ENCODE measurements at places on chromosomes 6 and 20. TPM values are rescaled to one million over a fixed set of nuclear protein-coding genes. Genes with fewer than 3 reads are reported as not detected.

Gene SLC4A11
- 0.63 TPM for polyA plus RNA-seq

Gene GRIK2
- polyA plus RNA-seq: not detected

Gene BPI
- polyA plus RNA-seq: not detected

Gene CST5
- not detected for polyA plus RNA-seq

Gene C6orf141
- 5.7 TPM for polyA plus RNA-seq

Gene MLN
- not detected for polyA plus RNA-seq

Gene RPS18
- polyA plus RNA-seq: 4,043 TPM

Gene TFAP2D
- not detected for polyA plus RNA-seq

DNA sequence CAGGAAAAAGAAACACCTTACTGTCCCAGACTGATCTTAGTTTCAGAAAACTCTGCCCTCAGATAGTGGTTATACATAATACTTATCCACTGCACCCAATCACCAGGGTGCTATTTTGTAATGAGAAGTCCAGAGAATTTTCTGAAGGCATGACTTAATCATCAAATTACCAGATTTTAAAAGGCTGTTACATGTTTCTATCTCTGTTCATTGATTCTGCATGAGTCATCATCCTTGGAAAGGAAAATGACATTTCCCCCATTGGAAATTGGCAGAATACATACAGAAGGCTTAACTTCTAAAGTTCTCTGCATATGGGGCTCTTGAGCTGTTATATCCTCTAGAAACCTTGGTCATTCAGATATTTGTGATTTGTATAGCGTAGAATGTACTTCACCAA lies 587.9 kb upstream of the FLRT3 start:
- peak; percentile 23 for DNase-seq

DNA sequence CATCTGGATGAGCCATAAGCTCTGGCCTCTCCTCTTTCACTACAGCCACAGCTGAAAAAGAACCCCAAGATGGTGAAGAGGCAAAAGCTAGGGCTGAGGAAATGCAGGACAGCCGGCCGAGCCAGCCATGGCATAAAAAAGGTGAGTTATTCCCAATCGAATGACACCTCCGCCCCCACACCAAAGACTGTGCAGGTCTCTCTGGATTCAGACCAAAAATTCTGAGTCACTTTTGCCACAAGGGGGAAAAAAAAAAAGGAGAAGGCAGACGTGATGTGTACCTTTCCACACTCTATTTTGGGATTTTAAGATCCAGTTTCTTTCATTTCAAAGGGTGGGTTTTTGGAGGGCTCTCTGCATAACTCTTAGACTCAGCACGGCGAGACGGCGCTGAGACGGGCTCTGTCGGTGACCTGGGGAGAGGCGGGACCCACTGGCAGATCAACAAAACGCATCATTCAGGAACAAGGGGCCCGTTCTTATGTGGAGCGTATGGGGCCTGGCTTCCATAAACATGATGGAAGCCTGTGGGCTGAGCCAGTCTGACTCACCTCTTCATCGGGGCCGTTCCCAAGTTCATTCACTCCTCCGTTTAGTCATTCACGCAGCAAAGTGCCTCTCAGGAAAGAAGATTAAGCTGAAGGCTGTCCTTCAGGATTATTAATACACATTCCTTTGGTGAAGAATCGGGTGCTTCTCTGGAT lies 54.8 kb downstream of the NFATC2 start:
- DNase-seq: peak; percentile 35

DNA sequence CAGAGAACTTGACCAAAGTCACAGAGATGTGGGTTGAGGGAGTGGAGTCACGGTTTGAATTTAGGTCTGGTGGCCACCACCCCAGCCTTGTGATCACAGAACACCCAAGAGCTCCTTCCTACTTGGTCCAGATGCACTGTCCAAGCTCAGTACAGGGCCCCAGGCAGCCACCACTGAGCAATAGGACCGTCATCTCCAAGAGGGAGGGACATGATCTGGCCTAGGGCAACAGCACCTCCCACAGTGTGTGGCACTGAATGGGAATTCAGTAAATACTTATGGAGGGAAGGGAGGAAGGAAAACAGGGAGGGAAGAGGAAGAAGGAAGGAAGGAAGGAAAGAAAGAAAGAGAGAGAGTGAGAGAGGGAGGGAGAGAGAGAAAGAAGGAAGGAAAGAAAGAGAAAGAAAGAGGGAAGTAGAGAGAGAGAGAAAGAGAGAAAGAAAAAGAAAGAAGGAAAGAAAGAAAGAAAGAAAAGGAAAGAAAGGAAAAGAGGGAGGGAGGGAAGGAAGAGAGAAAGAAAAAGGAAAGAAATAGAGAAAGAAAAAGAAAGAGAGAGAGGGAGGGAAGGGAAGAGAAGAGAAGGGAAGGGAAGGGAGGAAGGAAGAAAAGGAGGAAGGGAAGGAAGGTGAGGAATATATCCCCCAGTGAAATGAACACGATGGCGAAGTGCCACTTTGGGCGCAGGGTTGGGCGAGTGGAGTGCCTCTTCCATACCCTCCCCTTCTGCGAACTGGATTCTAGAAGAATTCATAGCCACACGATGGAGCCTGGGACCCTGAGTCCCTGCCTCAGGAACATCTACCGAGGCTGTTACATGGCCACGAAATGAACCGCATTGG lies 243.7 kb downstream of the TFAP2C start:
- no peak for DNase-seq

- peak; percentile 76 for DNase-seq
These were observed 148.5 kb downstream of the LY86 start for GRCh38 chr6:6736791-6737654.

DNA sequence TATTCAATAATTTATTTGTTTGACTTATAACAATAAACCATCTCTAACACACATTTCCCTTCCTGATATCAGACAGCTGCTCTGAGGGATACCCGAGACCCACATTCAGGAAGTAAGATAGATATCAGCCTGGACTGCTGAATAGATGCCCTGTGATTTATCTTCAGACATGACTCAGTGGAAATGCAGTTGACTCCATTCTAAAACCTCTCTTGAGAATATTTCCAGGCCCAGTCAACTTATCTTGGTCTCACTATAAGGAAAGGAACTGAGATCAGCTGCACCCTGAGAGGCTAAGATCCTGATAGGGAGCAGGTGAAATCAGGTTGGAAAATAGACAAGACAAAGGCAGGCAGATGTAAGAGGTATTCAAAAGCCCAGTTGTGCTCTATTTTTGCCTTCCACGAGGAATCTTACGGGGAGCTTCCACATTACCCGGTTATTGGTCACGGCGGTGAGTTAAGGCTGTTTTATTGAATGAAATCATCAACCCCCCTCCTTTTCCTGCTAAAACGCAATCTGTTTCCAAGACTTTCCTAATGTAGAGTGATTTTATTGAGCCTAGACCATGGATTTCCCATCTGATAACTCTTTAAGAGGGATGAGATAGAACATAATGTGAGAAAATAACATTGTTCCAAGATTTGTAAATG lies 25.5 kb downstream of the C6orf15 start:
- no peak for DNase-seq

- no peak for DNase-seq
These were observed 95.0 kb downstream of the TCP11 start for GRCh38 chr6:35046103-35046502.

- peak; percentile 53 for DNase-seq
These were observed 6.0 kb upstream of the TRIM26 start for GRCh38 chr6:30219244-30219643.

- no peak for DNase-seq
These were observed 14.8 kb upstream of the TAB2 start for GRCh38 chr6:149302723-149303122.

DNA sequence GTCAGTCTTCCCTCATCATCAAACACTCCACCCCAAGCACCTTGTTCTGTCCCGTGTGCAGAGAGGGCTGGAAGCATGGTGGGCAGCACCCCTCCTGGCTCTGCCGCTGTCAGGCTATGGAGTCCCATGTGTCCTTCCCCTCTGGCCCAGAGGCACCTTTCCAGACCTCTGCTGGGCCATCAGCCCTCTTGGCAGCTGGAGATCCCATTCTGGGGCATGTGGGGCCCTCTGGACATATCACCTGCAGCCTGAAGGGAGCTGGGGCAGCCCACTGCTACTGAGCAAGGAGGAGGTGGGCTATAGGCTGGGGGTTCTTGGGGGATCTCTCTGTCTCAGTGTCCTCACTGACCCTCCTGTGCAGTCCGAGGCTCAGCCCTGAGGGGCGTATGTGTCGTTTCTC lies 42.2 kb downstream of the SUN5 start:
- DNase-seq: no peak

DNA sequence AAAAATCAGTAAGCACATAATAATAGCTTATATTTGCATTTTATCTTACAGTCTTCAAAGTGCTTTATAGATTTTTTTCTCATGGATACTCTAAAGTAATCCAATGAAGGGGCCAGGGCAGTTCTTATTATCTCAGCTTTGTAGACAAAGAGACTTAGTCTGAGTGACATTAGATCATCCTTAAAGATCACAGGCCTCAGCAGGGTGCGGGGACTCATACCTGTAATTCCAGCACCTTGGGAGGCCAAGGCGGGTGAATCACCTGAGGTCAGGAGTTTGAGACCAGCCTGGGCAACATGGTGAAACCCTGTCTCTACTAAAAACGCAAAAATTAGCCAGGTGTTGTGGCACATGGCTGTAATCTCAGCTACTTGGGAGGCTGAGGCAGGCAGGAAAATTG lies 14.5 kb downstream of the FERMT1 start:
- no peak for DNase-seq

- no peak for DNase-seq
These were observed 51.0 kb upstream of the IL20RA start for GRCh38 chr6:137095651-137096238.

DNA sequence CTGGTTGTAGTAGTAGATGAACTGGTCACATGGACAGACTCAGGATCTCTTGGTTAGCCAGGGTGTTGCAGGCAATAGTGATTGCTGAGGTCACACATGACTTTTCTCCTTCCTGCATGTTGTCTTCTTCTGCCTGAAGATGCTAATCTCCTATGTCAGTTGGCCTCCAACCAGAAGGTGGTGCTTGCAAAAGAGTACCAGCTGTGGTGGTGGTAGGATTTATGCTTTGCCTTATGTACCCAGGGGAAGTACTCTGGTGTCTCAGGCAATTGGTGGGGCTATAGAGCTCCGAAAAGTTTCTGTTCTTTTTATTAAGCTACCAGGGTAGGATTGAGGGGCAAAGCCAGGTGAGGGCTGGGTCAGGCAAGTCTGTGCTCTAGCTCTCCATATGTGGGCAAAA lies 98.5 kb downstream of the CARMIL1 start:
- no peak for DNase-seq

GRCh38 chr20:56348746-56349145 lies 10.0 kb upstream of the FAM210B start:
- DNase-seq: no peak

DNA sequence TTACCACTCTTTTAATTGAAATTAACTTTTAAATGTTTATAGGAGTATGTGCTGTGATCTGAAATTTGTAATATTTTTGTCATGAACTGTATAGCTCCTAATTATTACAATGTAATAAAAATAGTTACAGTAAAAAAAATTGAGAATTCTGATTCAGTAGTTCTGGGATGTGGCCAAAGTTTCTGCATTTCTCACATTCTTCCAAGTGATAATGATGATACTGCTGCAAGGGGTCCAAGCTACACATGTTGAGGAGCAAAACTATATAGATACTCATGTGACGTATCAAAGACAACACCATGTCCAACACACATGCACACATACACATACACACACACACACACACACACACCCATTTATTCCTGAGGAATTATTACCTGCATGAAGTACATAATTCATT lies 71.0 kb upstream of the FAM83B start:
- DNase-seq: no peak

GRCh38 chr6:65706436-65706835 lies 590 bp downstream of the EYS start:
- DNase-seq: no peak

DNA sequence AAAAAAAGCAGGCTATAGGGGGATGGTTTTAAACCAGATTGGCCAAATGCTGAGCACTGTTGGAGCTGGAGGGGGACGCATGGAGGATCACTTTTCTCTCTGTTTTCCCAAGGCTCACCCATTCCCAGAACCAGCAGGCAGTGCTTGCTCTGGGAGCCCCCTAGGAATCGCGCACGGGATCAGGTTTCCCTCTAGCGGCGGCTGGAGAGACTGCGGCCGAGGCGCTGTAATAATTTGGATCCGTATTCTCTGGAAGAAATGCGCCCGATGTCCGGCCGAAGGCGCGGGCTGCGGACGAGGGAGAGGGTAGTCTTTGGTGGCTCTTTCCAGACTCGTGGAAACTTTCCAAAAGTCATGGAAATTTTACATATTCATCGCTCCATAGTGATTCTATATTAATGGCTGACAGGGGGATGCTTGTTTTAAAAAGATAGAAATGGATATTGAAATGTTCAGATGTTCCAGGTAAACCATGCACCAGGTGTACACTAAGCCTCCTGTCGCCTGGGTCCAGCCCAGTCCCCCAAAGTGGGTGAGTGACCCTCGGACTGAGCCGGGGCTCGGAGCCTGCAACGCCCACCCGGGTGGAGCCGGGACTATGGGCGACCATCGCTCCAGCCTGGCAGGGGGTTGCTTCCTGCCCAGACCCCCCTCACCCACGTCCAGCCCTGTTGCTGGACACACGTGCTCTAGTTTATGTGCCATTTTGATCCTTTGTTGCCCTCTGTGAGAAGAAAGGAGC lies 78.7 kb upstream of the PHACTR3 start:
- peak; percentile 71 for DNase-seq

DNA sequence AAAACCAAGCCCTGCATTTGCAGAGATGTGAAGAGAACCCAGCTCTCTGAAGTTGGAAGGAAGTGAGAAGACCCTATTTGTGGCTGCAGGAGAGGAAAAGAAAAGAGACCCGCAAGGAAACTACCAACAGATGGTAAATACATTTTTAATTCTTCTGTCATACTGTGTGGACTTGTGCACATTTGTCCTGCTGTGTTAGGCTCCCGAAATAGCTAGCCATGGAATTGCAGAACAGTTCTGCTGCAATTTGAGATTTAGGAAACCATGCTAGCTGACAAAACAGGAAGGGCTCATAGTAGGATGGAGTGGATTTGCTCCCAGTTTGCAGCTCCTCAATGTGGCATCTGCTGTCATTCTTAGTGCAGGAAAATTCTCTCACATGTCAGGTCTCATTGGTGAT lies 12.1 kb upstream of the ATXN1 start:
- DNase-seq: no peak

GRCh38 chr6:89508755-89509563 lies 76.0 kb downstream of the ANKRD6 start:
- DNase-seq: no peak
